ENCODE measurements at places on chromosomes 13 and 19. TPM values are rescaled to one million over a fixed set of nuclear protein-coding genes. Genes with fewer than 3 reads are reported as not detected.

GRCh38 chr19:32101206-32101605 lies 244.2 kb upstream of the ZNF507 start:
- no peak overlapping the region for H3K27ac ChIP-seq
- DNase-seq: no peak
- no peaks in the 10 kb centered on the region for H3K27me3 ChIP-seq
- H3K4me1 ChIP-seq: no peaks in the 10 kb centered on the region
- H3K36me3 ChIP-seq: no peaks in the 10 kb centered on the region

DNA sequence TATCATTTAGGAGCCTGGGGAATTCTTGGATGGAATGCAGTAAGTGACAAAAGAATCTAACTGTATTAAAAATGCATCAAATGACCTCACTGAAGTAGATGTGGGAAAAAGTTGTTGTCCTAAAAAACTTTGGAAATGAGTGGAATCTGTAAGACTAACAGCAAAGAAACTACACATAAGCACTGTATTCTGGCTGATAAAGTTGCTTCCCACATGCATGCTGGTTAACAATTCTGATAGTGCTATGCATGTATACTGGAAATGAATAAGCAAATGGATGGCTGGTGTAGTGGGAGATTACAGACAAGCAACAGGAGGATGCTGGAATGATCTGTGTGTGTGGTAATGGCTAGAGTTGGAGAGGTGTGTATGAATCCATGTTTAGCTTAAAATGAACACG lies 138.5 kb downstream of the FOXO1 start:
- H3K27ac ChIP-seq: no peak overlapping the region
- no peak overlapping the region for H3K4me3 ChIP-seq
- DNase-seq: no peak
- H3K36me3 ChIP-seq: no peaks in the 10 kb centered on the region
- H3K4me1 ChIP-seq: peaks cover 16% of the 10 kb centered on the region
- no peaks in the 10 kb centered on the region for H3K27me3 ChIP-seq

DNA sequence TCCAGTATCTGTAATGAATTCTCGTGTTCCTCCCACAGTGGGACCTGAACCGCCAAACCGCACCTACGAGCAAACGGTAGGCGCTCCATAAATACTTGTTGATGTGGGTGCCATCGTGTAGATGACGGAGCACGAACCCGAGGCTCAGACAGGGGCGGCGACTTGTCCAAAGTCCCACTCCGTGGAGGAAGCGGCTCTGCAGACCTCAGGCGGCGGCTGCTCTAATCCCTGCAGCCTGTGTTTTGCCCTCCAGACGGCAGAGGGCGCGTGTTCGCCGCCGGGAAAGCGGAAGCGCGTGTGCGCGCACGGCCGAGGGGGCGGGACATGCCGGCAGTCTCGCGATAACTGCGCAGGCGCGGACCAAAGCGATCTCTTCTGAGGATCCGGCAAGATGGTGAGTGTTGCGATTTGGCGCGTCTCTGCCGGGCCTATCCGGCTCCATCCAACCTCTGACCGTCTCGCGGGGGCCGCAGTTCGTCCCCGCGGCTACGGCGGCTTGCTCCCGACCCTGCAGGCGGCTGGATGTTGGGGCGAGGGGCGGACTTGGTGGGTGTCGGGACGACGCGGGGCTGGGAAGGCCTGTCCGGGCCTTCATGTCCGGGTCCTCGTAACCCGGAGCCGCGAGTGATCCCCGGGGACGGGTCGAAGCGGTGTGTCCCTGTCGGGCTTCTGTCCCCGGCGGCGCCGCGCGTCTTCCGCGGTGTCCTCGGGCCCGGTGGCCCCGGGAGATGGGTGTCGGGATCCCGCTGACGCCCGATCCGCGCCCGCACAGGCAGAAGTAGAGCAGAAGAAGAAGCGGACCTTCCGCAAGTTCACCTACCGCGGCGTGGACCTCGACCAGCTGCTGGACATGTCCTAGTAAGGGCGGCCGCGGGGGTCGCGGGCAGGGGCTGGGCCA lies at the start of gene RPS15:
TSS of gene RPS15 (plus strand) at position 362 of the 898 bp plus-strand sequence. CDS start at position 392, 30 bp downstream.
- H3K36me3 ChIP-seq: peaks cover 43% of the 10 kb centered on the region
- peaks cover 29% of the 10 kb centered on the region for H3K4me1 ChIP-seq
- peak within 1 kb of the TSS; percentile 93 for H3K27ac ChIP-seq
- no peaks in the 10 kb centered on the region for H3K27me3 ChIP-seq

- peak; percentile 54 for DNase-seq
- no peaks in the 10 kb centered on the region for H3K4me1 ChIP-seq
Observed at GRCh38 chr13:95834134-95834765, 157.3 kb downstream of the DNAJC3 start.

GRCh38 chr13:51619614-51620013 lies 35.4 kb downstream of the WDFY2 start:
- no peaks in the 10 kb centered on the region for H3K36me3 ChIP-seq
- peaks cover 18% of the 10 kb centered on the region for H3K4me1 ChIP-seq
- H3K4me3 ChIP-seq: no peak overlapping the region
- no peak overlapping the region for H3K27ac ChIP-seq
- H3K27me3 ChIP-seq: no peaks in the 10 kb centered on the region

DNA sequence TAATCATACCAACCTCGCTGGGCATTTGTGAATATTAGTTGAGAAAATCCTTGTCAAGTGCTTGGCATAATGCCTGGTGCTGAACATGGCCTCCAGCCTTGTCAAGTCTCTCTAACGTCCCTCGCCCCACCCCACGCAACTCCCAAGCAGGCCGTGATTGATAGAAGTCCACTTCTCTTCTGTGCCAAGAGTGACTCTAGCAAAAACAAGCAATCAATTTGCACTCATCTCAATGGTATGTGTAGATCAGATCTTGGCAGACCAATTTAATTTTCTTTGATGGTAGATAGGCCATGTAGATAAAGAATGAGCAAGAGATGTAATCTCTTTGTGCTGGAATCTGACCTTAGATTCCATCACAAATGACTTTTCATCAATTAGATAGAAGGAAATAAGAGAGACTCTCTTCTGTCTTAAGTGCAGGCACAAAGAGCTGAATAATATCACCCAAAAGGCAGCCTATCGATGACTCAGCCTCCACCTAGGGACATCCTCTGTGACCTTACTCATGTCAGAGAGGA lies 31.0 kb upstream of the KATNAL1 start:
- peaks cover 5% of the 10 kb centered on the region for H3K36me3 ChIP-seq
- no peaks in the 10 kb centered on the region for H3K27me3 ChIP-seq
- H3K4me1 ChIP-seq: peaks cover 9% of the 10 kb centered on the region
- H3K4me3 ChIP-seq: no peak overlapping the region
- H3K27ac ChIP-seq: no peak overlapping the region

GRCh38 chr13:29593605-29594297 lies 1.7 kb downstream of the SLC7A1 start:
- no peak for DNase-seq
- no peaks in the 10 kb centered on the region for H3K27me3 ChIP-seq
- H3K27ac ChIP-seq: peak overlapping the region; percentile 66
- H3K4me1 ChIP-seq: peaks cover 34% of the 10 kb centered on the region
- no peak overlapping the region for H3K4me3 ChIP-seq

DNA sequence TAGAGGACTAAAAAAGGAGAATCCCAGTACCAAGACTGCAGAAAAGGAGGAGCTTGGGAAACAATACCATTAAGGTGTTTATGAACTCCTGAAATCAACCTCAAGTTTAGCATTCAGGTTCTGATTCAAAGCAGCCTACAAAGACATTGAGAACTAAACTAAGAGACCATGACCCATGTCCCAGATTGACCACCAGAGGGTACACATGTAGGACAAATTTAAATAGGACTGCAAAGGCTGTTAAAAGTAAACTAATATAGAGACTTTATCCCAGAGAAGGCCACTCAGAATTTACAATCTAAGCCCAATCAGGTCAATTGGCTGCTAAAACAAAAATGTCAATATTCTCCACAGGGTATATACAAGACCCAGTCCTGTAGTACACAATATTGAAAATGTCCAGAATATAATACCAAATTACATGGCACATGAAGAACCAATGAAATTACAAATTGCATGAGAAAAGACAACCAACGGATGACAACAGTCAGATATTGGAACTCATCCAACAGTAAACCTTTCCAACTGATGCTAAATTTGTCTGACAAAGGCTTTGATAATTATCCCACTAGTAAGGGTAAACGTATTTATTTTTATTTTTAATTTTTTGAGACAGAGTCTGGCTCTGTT lies 682.4 kb downstream of the UQCRFS1 start:
- H3K4me3 ChIP-seq: no peak overlapping the region
- no peaks in the 10 kb centered on the region for H3K4me1 ChIP-seq
- no peak overlapping the region for H3K27ac ChIP-seq
- no peak for DNase-seq
- H3K27me3 ChIP-seq: no peaks in the 10 kb centered on the region

DNA sequence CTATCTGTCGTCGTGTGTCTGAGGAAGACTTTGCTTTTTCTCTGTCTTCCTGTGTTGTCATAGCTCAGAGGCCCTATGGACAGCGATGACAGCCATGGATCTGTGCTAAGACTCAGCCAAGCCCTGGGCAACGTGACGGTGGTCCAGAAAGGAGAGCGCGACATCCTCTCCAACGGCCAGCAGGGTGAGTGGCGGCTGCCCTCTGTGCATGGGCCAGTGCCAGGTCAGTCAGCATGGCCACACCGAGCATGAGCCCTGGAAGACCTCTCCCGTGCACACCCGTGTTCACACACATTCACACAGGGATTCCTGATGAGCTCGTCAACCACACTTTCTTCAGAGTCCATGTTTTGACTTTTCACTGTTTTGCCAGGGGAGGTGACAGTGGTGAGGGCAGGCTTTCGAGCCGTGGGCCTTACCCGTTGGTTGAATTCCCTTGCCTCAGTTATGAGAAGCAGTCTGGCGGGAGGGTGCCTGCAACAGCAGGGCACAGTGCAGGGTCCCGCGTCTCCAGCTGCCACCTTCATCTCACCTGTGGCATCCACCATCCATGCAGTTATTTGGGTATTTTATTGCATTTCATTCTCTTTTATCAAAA lies 20.2 kb downstream of the NAXD start:
- no peaks in the 10 kb centered on the region for H3K27me3 ChIP-seq
- H3K4me3 ChIP-seq: no peak overlapping the region
- no peak for DNase-seq
- peaks cover 44% of the 10 kb centered on the region for H3K36me3 ChIP-seq

- no peaks in the 10 kb centered on the region for H3K36me3 ChIP-seq
- no peaks in the 10 kb centered on the region for H3K27me3 ChIP-seq
- no peak for DNase-seq
- no peak overlapping the region for H3K27ac ChIP-seq
Observed at GRCh38 chr19:3842948-3843347, 25.9 kb downstream of the ZFR2 start.

DNA sequence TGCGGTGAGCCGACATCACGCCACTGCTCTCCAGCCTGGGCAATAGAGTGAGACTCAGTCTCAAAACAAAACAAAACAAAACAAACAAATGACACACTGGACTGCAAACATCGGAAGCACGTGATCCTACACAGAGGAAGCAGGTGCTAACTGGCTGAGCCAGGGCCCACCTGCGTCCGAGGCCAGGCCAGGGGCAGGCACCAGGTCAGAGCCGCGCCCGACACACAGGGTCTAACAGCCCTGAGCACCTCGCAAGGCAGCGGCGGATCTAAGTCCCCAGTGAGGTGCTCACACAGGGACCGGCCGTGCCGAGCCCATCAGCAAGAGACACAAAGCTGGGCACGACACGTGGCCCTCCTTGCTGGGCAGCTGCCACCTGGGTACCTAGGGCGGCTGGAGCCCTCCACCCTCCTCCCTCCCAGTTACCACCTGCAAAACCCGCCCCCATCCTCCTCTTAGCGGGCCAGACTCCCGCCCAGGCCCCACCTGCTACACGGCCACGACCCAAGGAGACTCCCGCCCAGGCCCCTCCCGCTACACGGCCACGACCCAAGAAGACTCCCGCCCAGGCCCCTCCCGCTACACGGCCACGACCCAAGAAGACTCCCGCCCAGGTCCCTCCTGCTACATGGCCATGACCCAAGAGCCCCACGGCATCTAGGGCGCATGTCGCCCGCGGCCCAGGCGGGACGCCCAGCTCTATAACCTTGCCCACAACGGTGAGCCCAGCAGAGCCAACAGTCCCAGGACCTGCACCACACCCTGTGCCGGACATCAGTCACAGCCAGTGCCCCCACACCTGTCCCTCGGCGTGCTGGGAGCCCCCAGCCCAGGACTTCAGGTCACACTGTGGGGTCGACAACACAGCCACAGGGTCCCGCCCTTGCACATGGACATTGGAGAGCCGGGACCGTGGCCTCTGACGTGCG lies 15.6 kb downstream of the AP3D1 start:
- H3K4me1 ChIP-seq: no peaks in the 10 kb centered on the region
- no peak overlapping the region for H3K4me3 ChIP-seq
- peaks cover 43% of the 10 kb centered on the region for H3K36me3 ChIP-seq
- no peaks in the 10 kb centered on the region for H3K27me3 ChIP-seq
- H3K27ac ChIP-seq: no peak overlapping the region

DNA sequence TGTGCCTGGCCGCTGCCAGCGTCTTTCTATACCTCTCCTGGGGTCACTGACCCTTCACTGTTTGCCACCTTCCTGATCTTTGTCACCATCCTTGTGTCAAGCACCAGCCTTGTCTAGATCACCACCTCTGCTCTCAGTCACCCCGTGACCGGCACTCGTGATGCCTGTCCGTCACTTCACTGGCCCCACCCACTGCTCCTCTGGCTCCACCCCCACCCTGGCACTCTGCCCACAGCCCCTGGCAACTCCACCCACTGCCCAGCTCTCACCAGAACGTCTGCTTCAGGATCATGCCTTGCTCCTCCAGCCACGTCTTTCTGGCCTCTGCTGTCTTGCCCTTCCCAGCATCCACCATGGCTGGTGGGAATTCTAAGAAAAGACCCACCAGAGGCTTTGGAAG lies 24.8 kb upstream of the PLA2G4C start:
- no peak overlapping the region for H3K27ac ChIP-seq
- H3K36me3 ChIP-seq: peaks cover 17% of the 10 kb centered on the region
- H3K4me3 ChIP-seq: no peak overlapping the region
- DNase-seq: no peak
- no peaks in the 10 kb centered on the region for H3K27me3 ChIP-seq
- no peaks in the 10 kb centered on the region for H3K4me1 ChIP-seq

GRCh38 chr13:51942189-51942588 lies 69.1 kb downstream of the ATP7B start:
- peak; percentile 52 for DNase-seq
- peak overlapping the region; percentile 22 for H3K27ac ChIP-seq
- H3K4me3 ChIP-seq: peak overlapping the region; percentile 27
- no peaks in the 10 kb centered on the region for H3K36me3 ChIP-seq
- H3K27me3 ChIP-seq: no peaks in the 10 kb centered on the region

- H3K36me3 ChIP-seq: no peaks in the 10 kb centered on the region
- H3K27me3 ChIP-seq: no peaks in the 10 kb centered on the region
- peak overlapping the region; percentile 11 for H3K27ac ChIP-seq
- H3K4me1 ChIP-seq: peaks cover 33% of the 10 kb centered on the region
- H3K4me3 ChIP-seq: no peak overlapping the region
- no peak for DNase-seq
Observed at GRCh38 chr13:101624210-101624922, 171.9 kb downstream of the ITGBL1 start.

DNA sequence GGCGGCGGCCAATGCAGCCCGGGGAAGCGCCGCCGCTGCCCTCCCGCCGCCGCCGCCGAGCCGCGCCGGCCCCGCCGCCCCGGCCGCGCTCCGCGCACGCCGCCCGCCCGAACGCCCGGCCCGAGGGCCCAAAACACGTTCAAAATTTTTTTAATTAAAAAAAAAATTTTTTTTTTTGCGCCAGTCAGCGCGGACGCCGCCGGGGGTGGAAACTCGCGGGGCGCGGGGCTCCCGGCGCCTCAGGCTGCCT lies 468 bp downstream of the HMGB1 start:
- no peaks in the 10 kb centered on the region for H3K27me3 ChIP-seq
- peaks cover 33% of the 10 kb centered on the region for H3K4me1 ChIP-seq
- peak overlapping the region; percentile 90 for H3K27ac ChIP-seq
- peak overlapping the region; percentile 80 for H3K4me3 ChIP-seq
- peaks cover 19% of the 10 kb centered on the region for H3K36me3 ChIP-seq
- DNase-seq: no peak

The ATP8B3 gene
- 5.5 TPM for total RNA-seq

The KLK12 gene
- total RNA-seq: not detected

The ZIK1 gene
- 11.3 TPM for total RNA-seq

The FAM216B gene
- total RNA-seq: not detected

Measured in CD4-positive, alpha-beta memory T cell (primary cell).